ENCODE measurements at places on chromosomes 3 and 15.

DNA sequence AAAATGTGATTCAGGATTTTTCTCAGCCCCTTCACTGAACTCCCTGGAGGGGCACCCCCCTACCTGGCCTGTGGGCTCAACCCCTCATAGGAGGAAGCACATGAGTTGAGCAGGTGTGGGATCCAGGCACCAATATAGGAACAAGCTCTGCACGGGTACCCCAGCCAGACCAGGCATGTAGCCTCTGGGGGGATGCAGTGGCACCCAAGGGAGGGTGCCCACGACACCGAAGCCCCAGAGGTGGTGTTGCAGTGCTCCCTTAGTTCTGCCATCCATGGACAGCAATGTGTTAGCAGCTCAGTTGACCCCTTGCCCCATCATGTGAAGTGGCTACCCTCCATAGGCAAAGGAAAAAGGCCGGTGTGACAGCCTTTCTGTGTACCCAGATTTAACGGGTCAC lies 30.9 kb upstream of the BCHE start:
- no peak for DNase-seq

GRCh38 chr3:129919357-129919756 lies 25.8 kb upstream of the TMCC1 start:
- DNase-seq, result no peak

GRCh38 chr15:89531796-89532537 lies 35.6 kb upstream of the RHCG start:
- DNase-seq, result no peak

DNA sequence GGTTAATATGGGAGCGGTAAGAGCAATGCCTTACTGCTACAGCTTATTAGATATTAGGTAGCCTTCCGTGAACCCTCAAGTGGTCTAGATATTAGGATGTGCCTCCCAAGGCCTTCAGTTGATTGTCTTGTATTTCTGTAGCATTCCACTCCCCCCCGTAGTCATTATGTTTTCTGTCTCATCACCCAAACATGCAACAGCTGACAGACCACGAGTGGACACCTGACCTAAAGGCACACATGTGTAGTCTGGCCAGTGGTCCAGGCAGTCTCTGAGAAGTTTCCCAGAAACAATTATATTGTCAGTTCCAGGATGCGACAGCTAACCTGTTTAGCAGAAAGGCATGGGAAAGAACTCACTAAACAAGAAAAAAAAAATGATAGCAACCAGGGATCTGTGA lies 1000.9 kb downstream of the AGBL1 start:
- DNase-seq, result no peak

DNA sequence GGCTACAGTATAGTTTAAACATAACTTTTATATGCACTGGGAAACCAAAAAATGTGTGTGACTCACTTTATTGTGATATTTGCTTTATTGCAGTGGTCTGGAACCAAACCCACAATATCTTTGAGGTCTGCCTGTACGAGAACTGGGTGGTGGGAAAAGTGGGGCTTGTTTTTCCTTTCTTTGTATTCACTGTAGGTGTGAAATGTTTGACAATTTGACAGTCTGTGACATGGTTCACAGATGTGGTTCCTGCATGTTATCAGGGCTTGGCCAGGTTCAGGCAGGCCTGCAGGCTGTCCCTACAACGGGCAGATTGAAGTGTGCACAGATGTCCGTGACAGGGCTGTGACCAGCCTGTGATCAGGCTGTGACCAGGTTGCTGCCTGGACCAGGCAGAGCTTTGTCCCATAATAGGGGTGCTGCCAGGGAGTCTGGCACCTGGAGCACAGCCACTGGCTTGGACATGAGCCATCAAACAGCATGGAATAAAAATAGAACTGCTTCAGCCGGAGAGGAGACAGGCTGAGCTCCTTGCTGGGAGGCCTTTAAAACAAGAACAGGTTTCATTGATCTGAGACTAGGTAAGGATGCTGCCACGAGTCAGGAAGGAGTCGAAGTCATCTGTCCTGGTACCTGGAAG lies 61.0 kb downstream of the KLF13 start:
- DNase-seq, result no peak

DNA sequence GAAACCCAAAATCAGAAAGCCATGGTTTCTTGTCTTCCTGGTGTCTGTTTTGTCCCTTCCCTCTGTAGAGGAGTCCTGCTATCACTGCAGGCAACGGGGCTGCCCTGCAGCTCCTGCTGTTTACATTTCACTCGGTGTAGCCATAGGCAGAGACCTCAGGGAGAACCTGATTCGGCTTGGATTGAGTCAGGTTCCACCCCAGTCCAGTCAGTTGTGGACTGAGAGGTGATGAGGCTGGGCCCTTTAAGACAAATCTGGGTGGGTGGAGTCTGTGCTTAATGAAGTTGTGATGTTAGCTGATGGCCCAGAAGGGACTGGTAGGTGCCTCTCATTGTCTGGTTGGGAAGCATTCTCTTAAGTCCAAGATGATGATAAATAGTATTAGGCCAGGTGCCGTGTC lies 35.7 kb downstream of the FLNB start:
- no peak for DNase-seq

GRCh38 chr3:108835101-108835500 lies 12.5 kb downstream of the TRAT1 start:
- DNase-seq, result no peak

DNA sequence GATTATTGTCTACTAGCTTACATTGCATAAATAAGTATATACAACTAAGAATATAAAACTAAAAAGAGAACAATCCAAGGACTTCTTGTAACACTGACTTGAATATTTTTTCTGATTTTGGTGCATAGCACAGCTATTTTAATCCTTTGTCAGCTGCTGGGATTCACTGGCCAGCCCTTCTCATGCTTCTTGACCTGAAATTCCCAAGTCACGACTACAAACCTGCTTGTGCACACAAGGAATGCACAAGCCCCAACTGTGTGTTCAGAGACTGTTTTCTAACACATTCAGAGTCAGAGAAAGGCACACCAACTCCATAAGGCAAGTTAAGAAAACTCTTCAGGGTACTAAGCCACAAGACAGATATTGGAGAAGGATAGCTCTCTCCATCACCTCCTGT lies 80.9 kb downstream of the TNIK start:
- DNase-seq, result no peak

DNA sequence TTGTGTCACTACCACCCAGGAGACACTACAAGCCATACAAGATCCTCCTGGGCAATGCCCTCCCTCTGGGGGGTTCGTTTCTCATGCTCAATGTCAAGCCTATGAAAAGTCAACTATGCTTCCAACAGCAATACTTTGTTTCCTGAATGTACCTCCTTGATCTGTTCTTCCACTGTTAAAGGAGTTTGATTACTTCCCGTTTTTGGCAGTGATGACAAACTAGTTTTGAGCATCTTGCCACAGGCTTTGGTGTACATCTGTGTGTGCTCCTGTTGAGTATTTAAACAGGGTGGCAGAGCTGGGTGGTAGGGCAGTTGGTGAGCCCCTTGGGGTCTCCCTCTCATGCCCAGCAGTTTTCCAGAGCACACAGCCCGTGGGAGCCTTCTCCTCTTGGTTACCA lies 81.4 kb downstream of the IL12A start:
- no peak for DNase-seq

- DNase-seq, result no peak
Observed at GRCh38 chr15:58520936-58521292, 89.1 kb downstream of the LIPC start.

- DNase-seq, result no peak
Observed at GRCh38 chr3:76998555-76998954, 41.3 kb upstream of the ROBO2 start.

DNA sequence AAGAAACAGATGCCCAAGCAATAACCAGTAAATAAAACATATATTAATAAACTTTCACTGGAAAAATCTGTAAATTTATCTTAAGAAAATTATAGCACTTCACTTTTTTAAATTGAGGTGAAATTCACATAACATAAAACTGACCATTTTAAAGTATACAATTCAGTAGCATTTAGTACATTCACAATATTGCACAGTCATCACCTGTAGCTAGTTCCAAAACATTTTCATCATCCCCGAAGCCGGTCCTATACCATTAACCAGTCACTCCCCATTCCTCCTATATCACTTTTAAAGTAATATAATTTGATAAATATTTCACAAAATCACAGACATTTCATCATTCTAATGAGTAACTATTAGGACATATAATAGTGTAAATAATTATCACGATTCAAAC lies 8.0 kb upstream of the LRRIQ4 start:
- DNase-seq, result no peak

DNA sequence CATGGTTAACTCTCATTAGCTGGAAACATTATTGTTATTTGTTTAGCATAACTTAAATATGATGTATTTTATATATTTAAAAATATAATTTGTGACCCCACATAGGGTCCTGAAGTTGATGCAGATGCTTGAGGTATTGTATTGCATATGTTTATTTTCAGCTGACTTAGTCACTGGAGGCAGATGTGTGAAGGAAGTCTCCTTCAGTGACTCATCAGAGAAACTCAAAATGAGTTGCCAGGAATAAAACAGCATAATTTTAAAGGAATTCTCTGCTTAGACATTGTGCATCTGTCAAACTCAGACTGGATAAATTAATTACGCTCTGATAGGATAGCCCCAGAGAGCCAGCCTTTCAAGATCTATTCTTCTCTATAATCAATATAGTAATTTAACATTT lies 7.9 kb upstream of the OR4F6 start:
- no peak for DNase-seq

GRCh38 chr3:143707848-143708247 lies 140.4 kb downstream of the SLC9A9 start:
- DNase-seq, result no peak

DNA sequence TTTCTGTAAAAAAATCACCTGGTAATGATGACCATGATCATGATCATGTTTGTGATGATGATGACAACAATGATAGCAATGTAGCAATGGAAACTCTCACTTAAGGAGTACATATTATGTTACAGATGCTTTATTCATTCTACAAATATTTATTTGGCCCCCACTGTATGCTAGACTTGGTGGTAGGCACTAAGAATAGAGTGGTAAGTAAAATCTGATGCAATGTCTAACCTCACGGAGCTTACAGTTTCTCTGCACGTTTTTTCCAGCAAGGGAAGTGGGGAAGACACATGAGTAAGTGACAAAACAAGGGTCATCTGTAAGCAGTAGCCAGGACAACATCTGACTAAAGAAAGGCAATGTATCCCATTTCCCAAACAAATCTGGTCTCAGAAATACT lies 199.4 kb upstream of the MRPL3 start:
- no peak for DNase-seq
